Activated CD4-positive, alpha-beta T cell treated with anti-CD3 and anti-CD28 coated beads, Interleukin-2, Interleukin-4, amounts not matched to agents 100 ng/mL and 50 ng/mL, durations not matched to agents 16 hours and 8 hours (primary cell): ENCODE measurements at places on chromosomes 12 and 14.

DNA sequence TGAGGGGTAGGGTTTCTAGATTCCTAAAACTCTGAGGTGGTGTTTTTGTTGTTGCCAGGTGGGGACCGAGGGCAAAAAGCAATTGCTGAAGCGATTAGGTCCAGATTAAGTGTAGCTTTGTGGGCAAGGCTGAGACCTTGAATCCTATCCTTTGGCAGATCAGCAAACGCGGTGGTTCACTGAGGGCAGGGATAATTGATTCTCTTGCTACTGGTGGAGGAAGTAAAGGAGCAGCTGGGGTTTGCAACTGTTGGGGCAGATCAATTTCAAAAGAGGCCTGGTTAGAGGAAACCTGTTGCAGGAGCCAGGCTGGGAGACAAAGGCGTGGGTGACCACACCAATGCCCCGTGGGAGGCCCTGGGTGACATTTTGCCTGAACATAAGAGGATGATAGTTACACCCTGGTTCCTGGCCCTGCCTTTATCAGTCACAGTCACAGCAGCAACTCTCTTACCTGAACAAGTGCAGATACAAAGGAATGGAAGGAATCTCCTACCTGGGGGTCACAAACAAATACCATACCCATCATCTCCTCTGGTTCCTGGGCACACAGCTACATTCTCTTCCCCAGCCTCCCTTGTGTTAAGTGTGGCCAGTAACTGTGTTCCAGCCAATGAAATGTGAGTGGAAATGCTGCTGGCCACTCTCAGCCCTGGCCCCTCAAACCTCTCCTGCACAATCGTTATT lies 43.3 kb upstream of the RASSF3 start:
- no peak for DNase-seq

GRCh38 chr14:87282266-87282665 lies 710.7 kb downstream of the GALC start:
- no peak for DNase-seq

- peak; percentile 17 for DNase-seq
Measured at GRCh38 chr12:120496413-120497340, 764 bp downstream of the DYNLL1 start.

GRCh38 chr12:121232977-121233627 lies 23.2 kb downstream of the P2RX4 start:
- DNase-seq = no peak

- DNase-seq = no peak
Measured at GRCh38 chr14:71621980-71622605, 310.1 kb upstream of the RGS6 start.

- no peak for DNase-seq
Measured at GRCh38 chr14:102120888-102121287, 18.8 kb upstream of the WDR20 start.

GRCh38 chr14:105249182-105250007 lies 1.1 kb downstream of the BTBD6 start:
- no peak for DNase-seq

DNA sequence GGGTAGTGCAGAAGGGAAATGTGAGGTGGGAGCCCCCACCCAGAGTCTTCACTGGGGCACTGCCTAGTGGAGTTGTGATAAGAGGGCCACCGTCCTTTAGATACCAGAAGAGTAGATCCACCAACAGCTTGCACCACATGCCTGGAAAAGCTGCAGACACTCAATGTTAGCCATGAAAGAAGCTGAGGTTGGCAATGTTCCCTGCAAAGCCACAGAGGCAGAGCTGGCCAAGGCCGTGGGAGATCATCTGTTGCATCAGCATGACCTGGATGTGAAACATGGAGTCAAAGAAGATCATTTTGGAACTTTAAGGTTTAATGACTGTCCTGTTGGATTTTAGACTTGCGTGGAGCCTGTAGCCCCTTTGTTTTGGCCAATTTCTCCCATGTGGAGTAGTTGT lies 468.4 kb upstream of the FOXG1 start:
- DNase-seq = no peak

DNA sequence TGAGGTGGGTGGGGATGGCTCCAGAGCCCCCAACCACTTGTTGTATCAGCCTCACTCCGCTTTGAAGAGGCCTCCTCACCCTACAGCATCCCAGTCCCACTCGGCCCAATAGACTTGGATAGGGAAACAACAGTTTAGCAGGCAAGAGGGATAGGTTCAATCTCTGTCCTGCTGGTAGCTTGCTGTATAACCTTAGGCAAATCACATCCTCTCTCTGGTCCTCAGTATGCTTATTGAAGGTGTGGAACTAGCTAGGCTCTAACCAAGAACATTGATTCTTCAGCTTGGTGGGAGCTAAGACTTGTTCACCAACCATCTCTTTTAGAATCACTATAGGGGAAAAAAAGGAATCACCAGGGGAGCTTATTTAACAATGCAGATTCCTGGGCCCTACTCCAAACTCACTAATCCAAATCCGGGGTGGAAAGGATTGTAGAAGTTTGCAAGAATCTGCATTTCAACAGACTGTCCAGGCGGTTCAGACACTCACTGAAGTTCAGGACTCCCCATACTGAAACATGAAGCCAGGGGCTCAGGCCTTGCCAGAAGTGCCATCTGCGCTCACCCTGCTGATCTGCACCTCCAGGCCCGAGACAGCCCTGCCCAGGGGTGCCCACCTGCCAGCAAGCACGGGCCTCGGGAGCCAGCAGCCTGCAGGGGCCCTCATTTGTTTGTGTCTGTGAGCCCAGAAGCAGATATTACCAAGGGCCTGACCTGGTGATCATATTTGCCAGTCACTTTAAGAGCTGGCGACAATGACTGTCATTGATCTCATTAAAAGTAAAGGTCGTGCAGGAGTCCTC lies 113.0 kb downstream of the ADCK1 start:
- DNase-seq = no peak

DNA sequence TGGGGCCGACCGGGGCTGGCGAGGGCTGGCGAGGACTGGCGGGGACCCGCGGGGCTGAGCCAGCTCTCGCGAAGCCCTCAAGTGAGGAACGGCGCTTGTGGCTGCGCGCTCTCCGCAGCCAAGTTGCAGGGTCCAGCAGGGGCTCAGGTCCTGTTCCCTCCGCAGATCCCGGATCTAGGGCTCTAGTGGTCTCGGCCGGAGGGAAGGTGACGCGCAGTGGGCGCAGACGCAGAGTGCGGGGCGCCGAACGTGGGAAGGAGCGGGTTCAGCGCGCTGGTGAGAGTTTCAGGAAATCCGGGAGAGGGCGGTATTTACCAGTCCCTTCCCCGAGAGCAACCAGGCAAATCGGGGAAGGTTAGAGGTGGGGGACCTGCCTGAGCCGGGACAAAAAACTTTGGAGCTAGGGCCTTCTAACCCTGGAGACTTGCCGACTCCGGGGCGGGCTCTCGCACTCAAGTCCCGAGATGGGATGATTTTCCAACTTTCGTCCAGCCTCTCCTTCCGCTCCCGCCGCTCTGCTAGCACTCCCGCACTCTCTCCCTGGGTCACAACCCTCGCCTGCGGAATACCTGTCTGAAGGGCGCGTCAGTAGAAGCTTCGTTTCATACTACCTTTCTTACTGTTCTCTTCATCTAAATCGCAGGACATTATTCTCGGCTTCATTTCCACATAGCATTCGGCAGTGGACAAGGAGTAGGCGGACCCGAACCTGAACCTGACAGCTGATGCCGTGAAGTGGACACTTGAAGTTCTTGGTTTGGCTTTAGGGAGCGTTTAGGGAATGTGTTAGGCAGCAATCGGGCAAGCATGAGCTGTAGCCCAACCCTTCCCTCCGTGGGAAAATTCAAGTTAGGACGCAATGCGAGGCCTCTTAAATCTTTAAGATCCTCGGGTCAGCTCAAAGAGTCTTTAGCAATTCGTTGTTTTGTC lies 13.6 kb upstream of the PAX9 start:
- no peak for DNase-seq

DNA sequence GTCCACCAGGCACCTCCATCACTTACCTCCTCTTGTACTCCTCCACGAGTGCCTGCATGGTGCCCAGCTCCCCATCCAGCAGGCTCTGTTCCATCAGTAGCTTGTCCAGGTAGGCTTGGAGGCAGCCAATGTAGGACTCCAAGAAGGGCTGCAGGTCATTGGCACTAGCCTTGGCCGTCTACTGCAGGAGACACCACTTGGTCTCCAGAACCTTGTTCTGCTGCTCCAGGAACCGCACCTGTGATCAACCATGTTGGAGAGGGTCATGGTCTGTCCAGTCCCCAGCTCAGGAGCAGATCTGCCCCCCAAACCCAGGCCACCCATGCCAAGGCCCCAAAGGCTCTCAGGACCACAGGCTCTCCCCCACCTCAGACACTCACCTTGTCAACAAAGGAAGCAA lies 23.9 kb downstream of the KRT76 start:
- no peak for DNase-seq

DNA sequence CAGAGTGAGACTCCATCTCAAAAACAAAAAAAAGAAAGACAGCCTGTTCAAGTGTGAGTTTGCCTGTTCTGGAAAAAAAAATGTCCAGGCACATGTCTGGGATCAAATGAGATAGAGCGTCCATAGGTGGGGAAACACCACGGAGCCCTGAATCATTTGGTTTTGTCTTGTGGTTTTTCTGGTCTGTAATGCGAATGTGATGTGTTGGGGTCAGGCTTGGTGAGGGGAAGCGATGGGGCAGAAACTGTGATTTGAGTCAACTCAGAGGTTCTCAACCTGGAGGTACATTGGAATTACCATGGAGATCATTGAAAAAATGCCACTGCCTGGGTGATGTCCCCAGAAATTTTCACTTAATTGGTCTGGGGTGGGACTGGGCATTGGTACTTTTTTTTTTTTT lies 183.9 kb upstream of the PWP1 start:
- DNase-seq = no peak

- peak; percentile 17 for DNase-seq
Measured at GRCh38 chr12:106171117-106171750, 32.5 kb upstream of the NUAK1 start.

DNA sequence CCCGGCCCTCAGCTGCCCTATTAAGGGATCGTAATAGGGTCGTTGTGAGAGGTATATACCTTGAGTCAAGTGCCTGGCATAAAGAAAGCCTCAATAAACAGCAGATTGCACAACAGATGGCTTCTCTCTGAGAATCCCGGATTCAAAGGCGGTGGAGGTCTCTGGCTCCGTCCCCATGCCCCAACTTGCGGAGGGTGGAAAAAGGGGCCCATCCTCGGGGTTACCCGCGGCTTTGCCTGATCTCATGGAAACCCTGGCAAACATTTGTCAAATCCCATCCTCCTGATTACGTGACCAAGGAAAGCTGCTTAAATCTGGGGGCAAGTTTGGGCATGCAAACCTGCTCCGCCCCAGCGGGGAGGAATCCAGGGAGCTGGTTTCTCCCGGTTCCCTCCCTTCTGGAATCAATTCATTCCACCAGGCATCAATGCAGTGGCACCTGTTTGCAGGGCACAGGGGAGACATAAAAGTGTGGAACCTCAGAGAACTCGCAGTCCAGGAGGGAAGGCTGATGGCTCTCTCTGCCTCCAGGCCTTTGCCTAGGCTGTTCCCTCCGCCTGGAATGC lies 12.3 kb downstream of the TRPV4 start:
- DNase-seq = no peak

DNA sequence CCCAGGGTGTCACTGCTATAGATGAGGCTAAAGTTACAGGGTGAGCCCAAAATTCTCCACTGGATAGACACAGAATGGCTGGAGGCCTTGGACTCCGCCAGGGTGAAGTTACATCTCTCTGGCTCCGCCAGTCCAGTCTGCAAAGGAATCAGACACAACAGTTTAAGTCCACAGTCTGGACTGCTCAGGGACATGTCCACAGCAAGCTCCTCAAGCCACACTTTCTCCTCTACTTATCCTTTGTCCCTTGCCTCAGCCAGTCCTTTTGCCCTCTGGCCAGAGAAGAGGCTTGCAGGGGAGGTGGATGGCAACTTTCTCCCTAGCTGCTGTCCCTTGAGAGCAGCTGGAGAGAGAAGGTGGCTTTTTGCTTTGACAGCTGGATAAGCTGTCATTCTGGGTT lies 28.0 kb downstream of the PTPRB start:
- no peak for DNase-seq

DNA sequence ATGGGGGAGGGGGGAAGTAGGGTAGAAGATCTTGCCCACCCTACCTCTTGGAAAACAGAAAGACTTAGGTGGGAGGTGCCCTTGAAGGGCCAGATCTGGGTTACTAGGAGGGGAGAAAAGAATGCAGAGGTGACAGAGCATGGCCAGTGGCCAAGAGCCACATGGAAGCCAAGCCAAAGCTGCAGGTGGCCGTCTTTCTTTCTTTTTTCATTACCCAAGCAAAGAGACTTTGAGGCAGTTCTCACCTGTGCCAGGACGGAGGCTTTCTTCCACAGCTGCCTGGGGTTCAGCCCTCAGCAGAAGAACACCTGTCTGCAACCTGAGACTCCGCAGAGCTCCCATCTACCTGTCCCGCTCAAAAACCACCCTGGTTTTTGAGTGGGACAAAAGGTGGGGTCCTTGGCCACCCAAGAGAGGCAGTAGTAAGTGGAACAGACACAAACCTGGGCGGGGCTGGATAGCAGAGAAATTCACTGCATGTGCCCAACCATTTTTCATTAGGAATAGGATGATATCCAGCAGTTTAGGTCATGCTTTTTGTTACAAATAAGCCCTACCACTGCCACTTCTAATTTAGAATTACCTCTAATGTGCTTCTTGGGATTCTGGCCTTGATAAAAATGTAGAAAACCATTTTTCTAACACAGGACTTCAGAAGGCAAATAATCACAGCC lies 116.5 kb downstream of the DYRK2 start:
- no peak for DNase-seq

GRCh38 chr14:56195223-56195622 lies 77.0 kb downstream of the PELI2 start:
- DNase-seq = no peak

DNA sequence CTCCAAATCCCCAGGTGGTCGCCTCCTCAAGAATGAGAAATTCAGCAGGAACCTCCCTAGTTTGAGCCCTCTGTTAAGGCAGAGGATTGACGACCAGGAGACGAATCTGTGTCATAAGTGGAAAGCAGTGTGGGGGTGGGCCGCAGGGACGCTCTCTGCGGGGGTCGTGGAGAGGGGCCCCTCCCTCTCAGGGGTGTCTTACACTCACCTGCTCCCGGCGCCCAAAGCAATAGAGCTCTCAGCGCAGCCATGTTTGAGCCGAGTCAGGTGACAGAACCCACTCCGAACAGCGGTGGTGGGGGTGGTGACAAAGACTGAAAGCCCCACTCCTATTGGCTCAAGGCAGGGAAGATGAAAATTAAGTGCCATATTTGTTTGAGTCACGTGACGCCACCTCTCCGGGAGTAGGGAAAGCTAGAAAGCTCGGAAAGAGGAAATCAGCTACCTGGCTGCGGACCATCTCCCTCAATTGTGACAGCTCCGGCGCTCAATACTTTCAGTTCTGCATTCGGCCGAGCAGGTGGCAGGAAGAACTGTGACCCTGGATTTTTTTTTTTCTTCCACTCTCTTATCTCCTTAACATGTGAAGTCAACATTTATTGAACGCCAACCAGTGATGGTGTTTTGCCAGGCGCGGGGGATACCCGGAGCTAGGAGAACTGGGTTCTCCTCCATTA lies at the start of gene ZFYVE26:
TSS of gene ZFYVE26 (minus strand) at position 265 of the 677 bp plus-strand sequence. CDS start 627 bp downstream, outside the sequence.
- DNase-seq = peak; percentile 95

- DNase-seq = no peak
Measured at GRCh38 chr14:50228313-50228712, 3.1 kb downstream of the SOS2 start.
